ENCODE measurements at places on chromosomes 4 and X.

DNA sequence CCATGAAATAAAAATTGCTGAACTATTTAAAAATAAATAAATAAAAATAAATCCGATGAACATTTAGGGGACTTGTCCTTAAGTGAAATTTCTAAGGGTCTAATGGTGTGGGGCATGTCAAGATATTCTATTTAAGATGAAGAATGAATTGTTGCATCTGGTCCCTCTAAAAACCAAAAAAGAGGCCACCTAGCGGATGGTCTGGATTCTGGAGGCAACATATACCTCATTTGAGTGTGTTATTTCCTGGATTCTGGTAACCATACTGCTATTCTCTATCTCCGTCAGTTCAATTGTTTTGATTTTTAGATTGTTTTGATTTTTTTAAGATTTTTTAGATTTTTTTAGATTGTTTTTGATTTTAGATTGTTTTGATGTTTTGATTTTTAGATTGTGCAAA is 28.3 kb downstream of the AGTR2 start:
- no peak for DNase-seq

DNA sequence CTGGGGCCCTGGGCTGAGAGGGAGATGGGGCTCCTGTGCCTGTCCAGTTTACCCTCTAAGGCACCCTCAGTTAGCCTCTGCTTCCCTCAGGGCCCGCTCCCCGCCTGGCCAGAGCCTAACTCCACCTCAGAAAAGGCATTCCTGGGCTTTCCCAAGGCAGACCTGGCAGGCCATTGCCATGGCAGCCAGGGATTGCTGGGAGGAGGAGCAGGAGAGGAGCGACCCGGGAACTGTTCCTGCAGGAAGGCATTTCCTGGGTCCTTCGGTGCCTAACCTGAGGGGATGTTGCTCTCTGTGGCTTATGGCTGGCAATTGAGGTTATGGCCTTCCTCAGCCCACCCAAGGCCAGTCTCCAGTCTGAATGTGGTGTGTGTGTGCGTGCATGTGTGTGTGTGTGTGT is 131.3 kb downstream of the PJA1 start:
- no peak for DNase-seq

DNA sequence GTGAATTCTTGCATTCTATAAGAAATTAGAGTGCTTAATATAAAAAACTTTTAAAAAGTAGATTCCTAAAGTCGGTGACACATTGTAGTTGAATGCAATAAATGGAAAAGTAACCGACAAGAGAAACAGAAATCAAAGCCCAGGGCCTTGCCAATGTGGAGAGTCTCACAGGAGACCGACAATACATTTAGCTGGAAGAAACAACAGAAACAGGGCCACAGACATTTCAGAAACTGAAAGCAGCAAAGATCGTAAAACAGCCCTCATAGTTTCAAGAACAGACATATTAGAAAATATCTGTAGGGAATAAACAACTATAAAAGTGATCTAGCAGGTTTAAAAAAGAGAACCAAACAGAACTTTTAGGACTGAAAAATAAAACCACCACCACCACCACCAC is 49.5 kb downstream of the STAP1 start:
- no peak for DNase-seq

DNA sequence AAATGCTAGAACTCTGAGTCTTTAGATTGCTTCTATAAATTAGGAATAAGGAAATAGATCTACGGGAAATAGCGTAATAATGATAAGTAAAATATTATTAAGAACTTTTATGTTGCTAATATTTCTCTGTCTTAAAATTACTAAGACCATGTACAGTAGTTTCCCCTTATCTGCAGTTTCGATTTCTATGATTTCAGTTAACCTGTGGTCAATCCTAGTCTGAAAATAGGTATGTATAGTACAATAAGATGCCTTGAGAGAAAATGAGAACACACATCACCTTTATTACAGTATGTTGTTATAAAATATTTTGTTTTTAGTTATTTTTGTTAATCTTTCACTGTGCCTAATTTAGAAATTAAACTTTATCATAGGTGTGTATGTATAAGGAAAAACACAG is 92.6 kb downstream of the CCSER1 start:
- no peak for DNase-seq

All from right cardiac atrium (tissue), 5 donors.